ENCODE measurements at places on chromosomes 4 and X. TPM values are rescaled to one million over a fixed set of nuclear protein-coding genes. Genes with fewer than 3 reads are reported as not detected.

Gene PTPN13
- not detected for total RNA-seq

Gene TSPAN7
- not detected for total RNA-seq

Gene SLC10A4
- total RNA-seq, result not detected

Gene PLAC1
- not detected for total RNA-seq

Gene CT45A1
- not detected for total RNA-seq

Gene IL9R
- total RNA-seq, result 5.1 TPM

Gene AGTR2
- not detected for total RNA-seq

Gene GYPE
- not detected for total RNA-seq

Gene PRSS48
- total RNA-seq, result not detected

Gene MAGEC2
- total RNA-seq, result not detected

Gene UTP14A
- 22.3 TPM for total RNA-seq

Gene CT45A3
- not detected for total RNA-seq

Gene ALB
- total RNA-seq, result not detected

Gene G3BP2
- 137 TPM for total RNA-seq

GRCh38 chr4:6769233-6769988, 13.1 kb upstream of the KIAA0232 start:
- no peak for DNase-seq

- DNase-seq, result no peak
Observed at GRCh38 chrX:44228621-44229020, 114.9 kb downstream of the EFHC2 start.

- DNase-seq, result no peak
Observed at GRCh38 chrX:144040793-144041192, 156.9 kb downstream of the UBE2NL start.

DNA sequence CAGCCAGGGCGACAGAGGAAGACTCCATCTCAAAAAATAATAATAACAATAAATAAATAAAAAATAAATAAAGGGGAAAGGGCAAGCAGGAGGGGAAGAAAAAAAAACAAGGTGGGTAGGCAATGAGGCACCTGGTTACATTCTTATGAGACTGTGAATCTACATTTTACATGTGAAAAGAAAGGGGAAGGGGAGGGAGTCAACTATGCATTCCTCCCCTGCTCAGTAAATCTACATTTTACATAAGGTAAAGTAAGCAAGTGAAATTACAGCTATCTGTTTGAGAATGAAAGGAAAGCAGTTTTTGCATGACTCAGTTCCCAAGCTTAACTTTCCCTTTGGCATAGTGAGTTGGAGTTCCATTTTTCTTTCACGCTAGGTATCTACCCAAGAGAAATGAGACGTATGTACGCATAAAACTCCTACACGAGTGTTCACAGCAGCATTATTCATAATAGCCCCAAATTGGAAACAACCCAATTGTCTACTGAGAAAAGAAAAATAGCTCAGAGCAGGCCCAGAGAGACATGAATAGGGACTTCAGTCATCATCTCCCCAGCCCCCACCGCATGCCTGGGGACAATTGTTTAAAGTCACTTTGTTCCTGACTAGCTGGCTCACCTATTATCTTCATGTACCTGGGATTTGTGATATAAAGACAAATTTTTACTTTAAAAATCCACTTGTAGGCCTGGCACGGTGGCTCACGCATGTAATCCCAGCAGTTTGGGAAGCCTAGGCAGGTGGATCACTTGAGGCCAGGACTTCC, 52.4 kb downstream of the DDX3X start:
- DNase-seq, result no peak

- no peak for DNase-seq
Observed at GRCh38 chr4:157741642-157742041, 431.2 kb downstream of the GASK1B start.

- no peak for DNase-seq
Observed at GRCh38 chrX:13699183-13699826, 10.4 kb downstream of the RAB9A start.

DNA sequence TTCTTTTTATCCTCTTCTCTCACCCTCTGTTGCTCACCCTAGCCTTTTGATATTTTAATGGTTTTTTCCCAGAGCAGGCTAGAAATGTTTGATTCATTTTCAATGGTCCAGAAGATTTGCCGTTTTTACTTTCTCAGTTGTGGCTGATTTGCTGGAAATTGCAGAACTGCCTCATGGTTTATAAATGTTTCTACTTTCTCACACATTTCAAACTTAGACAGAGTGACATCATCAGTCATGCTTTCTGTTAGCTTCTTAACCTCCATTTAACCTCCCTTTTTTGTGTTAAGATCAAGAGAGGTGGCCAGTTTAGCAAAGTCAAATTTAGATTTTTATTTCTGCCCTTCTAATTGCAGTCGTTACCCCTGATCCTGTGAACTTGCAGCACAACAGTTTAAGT, 8.7 kb downstream of the RXFP1 start:
- DNase-seq, result no peak

GRCh38 chr4:120683897-120684540, 238.5 kb downstream of the PRDM5 start:
- DNase-seq, result no peak

GRCh38 chr4:176363072-176363471, 43.3 kb downstream of the SPCS3 start:
- DNase-seq, result no peak

GRCh38 chrX:19515615-19516105, 352 bp upstream of the MAP3K15 start:
- DNase-seq, result no peak

DNA sequence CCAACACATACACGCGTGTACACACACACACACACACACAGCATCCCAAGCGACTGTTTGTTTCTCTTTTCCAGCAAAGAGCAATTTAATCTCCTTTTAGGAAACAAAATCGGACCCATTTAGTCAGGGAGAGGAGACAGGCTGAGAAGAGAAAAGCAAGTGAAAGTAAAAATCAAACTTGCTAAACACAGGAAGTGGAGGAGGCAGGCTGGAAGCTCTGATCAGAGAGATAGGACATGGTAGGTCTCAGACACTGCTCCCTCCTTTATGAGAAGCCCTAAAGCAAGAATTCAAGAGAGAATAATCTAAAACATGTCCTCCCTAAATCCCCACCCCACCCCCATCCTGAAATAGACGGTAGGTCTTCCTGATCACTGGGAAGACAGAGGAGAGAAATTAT, 62.3 kb downstream of the GPC3 start:
- no peak for DNase-seq

DNA sequence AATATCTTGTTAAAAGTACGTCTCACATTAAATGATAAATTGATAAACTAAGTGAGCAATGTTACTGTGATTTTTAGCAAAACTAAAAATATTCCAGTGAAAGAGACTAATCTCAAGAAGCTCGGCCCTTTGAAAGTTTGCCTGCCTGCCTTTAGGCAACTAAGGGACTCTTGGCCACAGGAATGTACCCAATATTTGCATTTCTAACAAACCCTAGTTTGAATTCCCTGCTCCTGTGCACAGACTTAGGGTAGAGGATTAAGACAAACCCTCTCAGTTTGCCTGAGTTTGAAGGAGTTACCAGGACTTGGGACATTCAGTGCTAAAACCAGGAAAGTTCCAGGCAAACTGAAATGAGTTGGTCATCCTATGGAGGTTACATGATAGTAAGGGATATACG, 157.1 kb downstream of the SCFD2 start:
- DNase-seq, result no peak

GRCh38 chrX:10471418-10471817, 149.0 kb downstream of the MID1 start:
- DNase-seq, result no peak

DNA sequence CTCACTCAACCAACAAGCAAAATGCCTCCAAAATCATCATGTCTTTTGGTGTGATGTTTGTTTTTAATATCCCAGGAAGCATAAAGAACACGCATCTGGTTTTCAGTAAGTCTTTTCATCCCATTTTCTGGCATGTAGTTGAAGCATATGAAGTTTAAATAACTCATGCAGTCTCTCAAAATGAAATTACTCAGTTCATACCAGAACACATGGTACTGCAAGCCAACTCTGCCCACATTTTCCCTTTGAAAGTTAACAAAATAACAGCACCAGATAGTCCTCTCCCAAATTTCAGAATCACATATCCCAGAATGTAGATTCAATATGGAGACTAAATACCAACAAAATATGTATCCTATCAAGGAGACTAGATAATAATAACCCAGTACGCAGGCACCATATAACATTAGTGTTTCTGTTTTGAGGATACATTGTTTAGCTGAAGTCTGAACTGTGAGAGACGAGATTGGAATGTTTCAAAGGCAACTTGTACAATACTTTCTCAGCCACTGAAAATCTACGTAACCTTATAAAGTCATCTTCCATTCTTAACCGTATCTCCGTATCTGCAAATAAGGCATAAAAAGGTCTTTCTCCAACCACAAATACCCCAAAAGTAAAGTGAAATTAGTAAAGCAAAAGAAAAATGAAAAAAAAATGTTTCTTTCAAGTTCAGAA, 23.1 kb downstream of the CORIN start:
- no peak for DNase-seq

DNA sequence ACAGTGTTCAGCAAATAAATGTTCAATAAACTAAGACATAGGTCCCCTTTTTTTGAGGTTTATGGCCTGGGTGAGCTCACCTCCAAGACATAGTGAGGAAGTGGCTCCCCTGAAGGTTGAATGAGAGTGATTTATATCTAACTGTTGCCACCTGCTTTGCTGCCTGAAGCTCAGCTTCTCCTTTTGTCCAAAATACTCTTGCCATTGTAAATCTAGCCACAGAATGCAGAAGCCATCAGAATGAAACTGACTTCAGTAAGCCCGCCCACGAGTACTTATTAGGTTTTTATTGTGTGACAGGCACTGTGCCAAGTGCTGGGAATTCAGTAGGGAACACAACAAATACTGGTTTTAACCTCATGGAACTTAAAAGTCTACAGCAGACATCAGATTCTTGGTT, 18.0 kb downstream of the SPINK2 start:
- peak; percentile 71 for DNase-seq

- DNase-seq, result no peak
Observed at GRCh38 chr4:88356771-88357170, 21.9 kb upstream of the HERC6 start.

DNA sequence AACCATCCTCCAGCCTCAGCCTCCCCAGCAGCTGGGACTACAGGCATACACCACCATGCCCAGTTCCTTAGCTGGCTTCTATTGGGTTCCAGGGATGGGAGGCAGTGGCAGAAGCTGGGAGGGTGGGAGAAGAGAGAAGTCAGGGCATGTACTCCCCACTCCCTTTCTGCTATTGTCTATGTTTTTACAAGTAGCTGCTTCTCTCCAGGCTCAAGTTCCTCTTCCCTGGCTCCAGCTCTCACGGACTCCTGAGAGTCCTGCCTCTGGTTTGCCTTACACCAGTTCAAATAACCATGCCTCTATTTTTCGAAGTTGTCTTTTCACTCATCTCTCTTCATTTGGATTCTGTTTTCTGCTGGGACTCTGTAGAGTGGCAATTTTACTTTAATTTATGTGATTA, 2.9 kb downstream of the TBC1D9 start:
- DNase-seq, result no peak

- no peak for DNase-seq
Observed at GRCh38 chr4:153233761-153234371, 29.6 kb downstream of the TRIM2 start.

DNA sequence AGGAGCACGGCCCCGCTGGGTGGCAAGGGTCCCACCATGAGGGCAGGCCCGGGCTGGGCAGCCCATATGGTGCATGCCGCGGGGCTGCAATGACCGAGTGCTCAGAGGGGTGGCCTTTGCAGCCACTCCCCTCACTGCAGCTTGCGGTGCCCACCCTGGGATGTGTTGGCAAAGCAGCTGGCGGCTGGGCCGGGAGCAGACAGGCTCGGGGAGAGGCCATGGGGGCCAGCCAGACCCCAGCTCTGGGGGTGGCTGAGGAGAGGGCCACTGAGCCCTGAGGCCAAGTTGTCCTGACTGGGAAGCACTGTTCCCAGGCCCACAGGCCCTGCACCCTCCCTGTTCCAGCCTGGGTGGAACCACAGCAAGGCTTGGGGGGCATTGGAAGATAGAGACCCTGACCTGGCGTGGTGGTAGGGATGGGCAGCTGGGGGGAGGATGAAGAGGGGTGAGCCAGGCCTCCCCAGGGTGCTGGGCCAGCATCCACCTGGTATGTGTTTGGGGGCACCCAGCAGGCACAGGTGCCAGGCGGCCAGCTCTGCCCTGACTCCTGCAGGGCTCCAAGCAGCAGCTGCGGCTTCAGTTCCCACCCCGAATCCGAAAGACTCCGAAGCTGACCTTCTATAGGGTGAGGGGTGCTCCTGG, 18.4 kb upstream of the RNF4 start:
- no peak for DNase-seq

DNA sequence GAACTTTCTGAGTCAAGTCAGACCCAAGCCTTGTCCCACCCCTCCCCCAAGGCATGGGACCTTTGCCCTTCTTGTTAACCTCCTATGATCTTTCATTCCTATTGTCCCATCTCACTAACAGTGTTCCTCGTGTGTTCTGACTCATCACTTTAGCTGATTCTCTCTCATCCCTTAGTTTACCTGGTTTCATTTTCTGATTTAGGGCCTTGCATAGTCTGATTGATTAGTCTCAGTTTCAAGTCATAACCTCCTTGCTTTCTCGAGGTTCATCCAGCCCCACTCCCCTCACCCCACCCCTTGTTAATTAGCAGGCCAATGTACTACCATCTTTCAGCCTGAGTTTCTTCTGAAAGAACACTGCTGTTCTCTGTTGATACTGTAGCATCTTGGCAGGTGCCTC, 517.4 kb downstream of the RPA4 start:
- DNase-seq, result no peak

GRCh38 chr4:30714408-30715031, 5.6 kb upstream of the PCDH7 start:
- peak; percentile 4 for DNase-seq

DNA sequence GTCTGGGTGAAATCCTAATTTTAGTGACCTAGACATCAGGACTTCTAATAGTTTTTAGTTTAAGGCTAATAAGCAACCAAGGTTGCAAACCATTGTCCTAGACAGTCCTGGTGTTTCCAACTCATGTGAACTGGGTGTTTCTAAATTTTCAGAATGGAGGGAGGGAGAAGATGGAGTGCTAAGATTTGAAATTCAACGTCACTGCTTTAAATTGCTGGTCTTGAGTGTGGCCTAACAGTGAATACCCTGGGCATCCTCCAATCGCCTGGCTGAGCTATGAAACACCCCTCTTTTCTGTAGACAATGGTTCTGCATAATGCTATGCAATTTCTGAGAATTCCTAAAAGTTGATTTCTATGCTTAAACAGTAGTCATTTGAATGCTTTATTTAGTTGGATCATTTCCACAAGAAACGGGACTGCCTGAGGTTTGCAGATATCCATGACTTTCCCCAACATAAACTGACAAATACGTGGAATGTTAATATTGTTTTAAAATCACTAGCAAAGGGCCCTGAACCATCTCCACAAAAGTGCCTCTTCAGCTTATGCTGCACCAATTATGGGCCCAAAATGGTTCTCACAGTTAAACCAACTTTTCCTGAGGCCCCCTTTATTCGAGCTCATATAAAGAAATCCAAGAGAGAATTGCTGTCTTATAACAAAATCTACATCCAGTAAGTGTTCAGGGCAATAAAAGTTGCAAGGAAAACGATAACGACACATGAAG, 1.1 kb downstream of the FBXL5 start:
- peak; percentile 64 for DNase-seq

- DNase-seq, result no peak
Observed at GRCh38 chr4:8900588-8900987, 28.9 kb upstream of the HMX1 start.

All from OCI-LY7 (cell line).